HS-27A (cell line): ENCODE measurements at places on chromosomes 7 and 10.

DNA sequence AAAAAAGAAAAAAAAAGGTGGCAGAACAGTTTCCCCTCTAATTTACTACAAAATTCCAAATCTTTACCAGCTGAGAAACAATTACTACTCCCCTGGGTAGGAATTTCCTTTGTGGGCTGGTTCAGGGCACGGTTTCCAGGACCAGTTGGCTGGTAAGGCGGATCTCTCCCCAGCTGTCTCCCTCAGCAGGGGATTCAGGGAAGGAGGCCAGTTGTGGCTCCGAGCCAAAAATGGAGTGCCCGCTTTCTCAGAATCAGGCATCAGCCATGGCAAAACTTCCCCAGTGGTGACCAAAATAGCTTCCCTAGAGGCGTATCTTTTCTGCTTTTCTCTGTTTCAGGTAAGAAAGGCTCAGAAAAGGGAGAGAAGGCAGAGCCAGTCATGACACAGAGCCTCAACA is 91.2 kb downstream of the ZNF22 start:
- no peak for DNase-seq

GRCh38 chr7:107944411-107945169 is 53.6 kb downstream of the DLD start:
- DNase-seq: no peak

DNA sequence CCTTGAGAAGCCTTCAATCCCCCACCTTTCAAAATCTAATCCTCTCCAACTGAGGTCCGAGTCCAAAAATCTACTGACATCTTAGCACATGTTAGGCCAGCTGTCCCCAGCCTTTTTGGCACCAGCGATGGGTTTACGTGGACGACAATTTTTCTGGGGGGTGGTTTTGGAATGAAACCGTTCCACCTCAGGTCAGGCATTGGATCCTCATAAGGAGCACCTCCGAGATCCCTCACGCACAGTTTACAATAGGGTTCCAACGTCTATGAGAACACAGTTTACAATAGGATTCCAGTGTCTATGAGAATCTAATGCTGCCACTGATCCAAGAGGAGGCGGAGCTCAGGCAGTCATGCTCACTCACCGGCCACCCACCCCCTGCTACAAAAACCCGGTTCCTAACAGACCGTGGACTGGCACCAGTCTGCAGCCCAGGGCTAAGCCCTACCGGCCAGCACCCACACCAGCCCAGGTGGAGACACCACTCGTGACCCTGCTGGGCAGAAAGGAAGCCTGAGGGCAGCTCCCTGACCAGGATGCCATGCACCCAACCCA is 107.6 kb downstream of the DIP2C start:
- no peak for DNase-seq

DNA sequence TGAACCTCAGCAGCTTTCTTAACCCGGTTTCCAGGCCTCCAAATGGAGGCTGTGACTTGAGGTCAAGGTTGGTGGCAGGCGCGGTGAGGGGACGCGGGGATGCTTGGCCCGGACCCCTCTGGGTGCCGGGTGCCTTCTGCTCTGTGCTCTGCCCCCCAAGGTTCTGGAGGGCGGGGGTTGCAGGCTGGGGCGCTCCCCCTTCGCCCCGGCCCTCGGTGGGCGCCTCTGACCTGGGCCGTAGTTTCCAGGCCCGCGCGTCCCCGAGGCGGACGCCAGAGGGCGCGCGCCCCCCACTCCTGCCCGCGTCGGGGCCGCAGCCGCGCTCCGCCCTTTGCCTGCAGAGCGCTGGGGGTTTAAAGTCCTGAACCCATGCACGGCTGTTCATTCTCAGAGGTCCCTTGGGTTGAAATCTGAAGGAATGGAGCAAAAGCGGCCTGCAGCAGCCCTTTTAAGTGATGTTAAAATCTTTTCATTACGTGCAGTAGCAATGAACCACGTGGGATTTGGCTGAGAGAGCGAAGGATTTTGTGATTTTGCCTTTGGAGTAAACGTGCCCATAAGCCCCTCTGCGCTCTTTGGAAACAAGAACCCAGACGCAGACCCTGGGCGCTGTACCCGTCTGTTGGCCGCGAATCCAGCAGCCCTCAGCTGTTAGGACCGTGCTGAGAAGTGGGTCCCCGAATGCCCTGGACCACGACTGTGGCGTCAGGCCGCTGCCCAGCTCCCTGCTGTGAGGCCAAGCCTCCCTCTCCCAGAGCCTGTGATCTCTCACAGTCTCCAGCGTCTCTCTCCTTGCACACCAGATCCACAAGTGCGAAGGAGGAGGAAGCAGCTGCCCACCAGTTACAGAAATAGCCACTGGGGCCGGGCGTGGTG is 135.0 kb downstream of the ACTR3B start:
- DNase-seq: no peak

- DNase-seq: no peak
These were observed 18.7 kb downstream of the HERPUD2 start for GRCh38 chr7:35676211-35676610.

- DNase-seq: no peak
These were observed 832 bp downstream of the XRCC2 start for GRCh38 chr7:152674860-152675758.

DNA sequence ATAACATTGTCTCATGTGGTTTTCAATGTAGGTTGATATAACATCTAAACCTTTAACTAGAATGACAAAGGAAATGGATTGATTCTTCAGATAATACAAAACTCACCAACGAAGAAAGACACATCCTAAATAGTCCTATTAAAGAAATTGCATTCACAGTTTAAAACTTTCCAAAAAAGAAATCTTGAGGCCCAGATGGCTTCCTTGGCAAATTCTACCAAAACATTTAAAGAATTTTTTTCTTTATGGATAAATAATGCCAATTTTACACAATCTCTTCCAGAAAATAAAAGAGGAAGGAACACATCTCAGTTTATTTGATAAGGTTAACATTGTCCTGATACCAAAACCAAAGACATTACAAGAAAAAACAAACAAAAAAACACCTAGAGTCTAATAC is 349.5 kb downstream of the CALN1 start:
- no peak for DNase-seq

GRCh38 chr10:125882596-125882995 is 1.5 kb upstream of the DHX32 start:
- no peak for DNase-seq

DNA sequence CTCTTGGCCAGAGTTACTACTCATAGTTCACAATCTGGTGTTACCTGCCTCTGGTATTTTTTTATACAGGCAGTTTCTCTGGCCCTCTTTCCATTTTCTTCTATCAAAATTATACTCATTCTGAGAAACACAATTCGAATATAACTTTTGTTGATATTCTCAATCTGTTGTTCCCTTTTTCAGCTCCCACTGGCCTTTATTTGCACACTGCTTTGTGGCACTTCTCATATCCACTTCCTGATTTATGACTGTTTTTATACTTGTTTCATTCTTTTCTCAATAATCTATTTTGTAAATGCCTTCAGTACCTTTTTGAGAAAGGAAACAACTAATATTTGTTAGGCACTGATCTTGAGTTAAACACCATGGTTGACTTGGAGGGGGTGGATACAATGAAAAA is 93.8 kb upstream of the HDAC9 start:
- no peak for DNase-seq

GRCh38 chr7:135741905-135742304 is 6.7 kb downstream of the FAM180A start:
- no peak for DNase-seq

GRCh38 chr7:89618274-89618673 is 536.0 kb upstream of the STEAP1 start:
- no peak for DNase-seq

GRCh38 chr7:5613607-5614006 is 167.9 kb downstream of the RNF216 start:
- DNase-seq: no peak

DNA sequence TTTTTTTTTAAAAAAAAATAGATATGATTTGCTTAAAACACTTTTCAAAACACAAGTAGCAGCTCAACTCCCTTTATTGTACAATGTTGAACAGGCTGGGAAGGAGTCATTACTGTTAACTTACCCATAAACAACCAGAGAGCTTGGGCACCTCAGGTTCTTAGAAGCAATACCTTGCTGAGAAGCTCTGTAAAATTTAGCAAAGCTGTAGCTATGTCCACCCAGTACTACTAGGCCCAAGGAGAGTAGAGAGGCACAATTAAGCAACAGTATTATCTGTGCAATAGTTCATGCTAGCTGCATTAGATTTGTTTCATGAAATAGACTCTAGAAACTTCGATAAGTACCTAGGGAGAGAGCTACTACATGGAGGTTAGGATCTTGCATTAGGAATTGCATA is 32.0 kb downstream of the SEMA3A start:
- DNase-seq: no peak

DNA sequence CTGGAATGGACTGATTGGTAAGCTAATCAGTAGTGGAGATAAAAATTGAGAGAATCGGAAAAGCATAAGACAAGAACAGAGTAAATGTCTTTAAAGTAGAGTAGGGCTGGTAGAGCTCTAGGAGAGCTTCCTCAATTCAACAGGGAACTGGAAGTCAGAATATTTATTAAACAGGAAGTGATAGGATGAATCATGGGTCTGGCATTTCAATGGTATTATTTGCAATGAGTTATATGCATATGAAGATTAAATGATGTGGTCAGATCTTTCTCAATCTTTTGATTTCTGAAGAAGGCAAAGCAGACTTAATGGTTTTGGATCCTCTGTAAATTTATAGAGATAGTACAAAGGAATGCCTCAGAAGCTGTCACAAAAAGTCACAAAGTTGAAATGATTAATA is 349.0 kb downstream of the HPSE2 start:
- DNase-seq: no peak

DNA sequence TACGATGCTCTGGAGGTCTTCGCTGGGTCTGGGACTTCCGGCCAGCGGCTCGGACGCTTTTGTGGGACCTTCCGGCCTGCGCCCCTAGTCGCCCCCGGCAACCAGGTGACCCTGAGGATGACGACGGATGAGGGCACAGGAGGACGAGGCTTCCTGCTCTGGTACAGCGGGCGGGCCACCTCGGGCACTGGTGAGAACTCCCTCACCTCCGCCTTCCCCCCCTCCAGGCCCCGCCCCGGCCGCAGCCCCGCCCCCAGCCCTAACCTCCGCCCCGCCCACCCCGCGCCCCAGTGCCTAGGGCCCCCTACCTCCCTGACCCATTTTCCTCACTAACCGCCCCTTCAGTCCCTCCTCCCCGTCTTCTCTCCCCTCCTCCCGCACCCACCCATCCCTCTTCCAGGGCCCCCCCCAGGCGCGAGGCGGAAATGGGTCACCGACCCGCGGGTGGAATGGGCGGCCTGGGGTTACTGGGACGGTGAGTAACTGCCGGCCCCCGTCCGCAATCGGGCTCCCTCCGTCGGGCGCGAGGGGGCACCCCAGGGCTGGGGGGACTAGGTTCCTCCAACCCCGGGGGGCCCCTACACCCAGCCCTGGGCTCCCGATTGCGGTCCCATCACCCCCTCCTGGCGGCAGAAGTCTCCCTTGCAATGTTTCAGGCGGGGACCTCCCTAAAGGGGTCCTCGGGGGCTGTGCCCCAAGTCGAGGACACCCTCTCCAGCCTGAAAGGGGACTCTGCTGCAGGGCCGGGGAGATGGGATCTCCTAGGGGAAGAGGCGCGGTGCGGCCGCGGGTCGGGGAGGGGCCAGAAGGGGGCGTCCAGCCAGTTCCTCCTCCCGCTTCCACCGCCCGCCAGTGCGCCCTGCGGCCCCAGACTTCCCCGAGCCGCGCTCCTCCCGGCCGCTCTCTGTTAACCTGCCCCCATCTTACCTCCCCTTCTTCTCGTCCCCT is 2.1 kb downstream of the PCOLCE start:
- DNase-seq: no peak

DNA sequence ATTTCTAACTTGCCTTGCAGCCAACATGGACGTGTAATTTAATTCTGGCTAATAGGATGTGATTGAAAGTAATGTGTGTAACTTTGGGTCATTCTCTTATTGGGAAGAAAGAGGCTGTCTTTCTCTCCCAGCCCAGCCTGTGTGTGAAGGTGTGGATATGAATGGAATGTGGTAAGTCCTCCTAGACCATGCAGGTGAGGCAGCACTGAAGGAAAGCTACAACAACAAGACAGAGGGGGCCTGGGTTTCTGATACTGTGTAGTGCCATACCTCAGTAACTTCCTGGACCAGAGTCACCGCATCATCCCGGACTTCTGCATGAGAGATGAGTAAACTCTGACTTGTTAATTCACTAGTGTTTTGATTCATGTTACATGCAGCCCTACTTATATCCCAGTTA is 237.0 kb downstream of the EXOC4 start:
- no peak for DNase-seq

- DNase-seq: no peak
These were observed 2.6 kb upstream of the RPA3 start for GRCh38 chr7:7720750-7721621.

GRCh38 chr7:15417341-15417988 is 144.3 kb downstream of the AGMO start:
- no peak for DNase-seq

DNA sequence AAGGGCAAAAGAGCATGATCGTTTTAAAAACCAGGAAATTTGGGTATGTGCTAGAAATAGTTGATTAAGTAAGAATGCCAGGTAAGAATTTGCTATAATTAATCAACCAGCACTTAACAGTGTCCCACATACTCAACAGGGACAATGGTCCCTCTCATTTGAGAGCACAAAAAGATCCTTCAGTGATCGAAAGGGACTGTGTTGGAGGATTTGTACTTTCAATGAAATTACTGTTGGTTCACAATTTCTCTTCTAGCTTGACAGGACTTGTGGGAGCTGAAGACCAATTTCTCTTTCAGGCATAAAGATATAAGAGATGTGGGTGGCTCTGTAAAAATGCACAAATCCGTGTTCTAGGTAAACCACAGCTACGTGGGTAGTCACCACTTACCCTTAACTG is 12.5 kb upstream of the PLEKHS1 start:
- DNase-seq: no peak

- no peak for DNase-seq
These were observed 91.6 kb downstream of the FZD1 start for GRCh38 chr7:91355695-91356435.

DNA sequence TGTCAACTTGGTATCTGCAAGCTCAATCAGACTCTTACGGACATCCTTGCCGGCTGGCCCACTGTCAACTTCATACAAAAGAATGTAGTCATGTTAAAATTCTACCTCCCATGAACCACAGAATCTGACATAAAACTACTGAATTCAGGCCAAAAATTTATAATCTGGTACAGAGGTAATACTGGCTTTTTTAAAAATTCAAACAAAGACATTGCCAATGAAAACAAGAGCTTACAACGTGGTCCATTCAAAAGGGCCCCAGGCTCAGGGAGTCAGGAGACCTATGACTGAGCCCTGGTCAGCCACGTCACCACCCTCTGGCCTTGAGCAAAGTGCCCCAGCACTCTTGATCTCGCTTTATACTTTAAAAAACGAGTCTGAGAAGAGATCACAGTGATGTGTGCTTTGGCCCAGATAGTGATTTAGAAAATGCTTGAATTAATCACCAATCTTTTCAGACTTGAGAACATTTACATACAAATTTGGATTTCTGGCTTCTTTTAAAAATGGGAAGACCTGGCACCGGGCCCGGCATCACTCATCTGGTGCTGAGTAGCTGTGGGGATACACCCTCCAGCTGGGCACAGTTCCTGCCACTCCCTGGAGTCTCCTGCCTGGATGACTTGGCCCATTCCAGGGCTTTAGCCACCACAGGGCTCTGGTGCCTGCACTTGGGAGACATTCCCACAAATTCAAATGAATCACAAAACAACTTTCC is 94.1 kb downstream of the PIP4K2A start:
- DNase-seq: peak; percentile 88
